ENCODE measurements at places on chromosomes 6 and 20. TPM values are rescaled to one million over a fixed set of nuclear protein-coding genes. Genes with fewer than 3 reads are reported as not detected.

- H3K27ac ChIP-seq: peak overlapping the region; percentile 19
- H3K36me3 ChIP-seq: peaks cover 8% of the 10 kb centered on the region
- peaks cover 28% of the 10 kb centered on the region for H3K4me1 ChIP-seq
- H3K27me3 ChIP-seq: no peaks in the 10 kb centered on the region
These were observed 21.1 kb downstream of the RTN4IP1 start for GRCh38 chr6:106608080-106608668.

DNA sequence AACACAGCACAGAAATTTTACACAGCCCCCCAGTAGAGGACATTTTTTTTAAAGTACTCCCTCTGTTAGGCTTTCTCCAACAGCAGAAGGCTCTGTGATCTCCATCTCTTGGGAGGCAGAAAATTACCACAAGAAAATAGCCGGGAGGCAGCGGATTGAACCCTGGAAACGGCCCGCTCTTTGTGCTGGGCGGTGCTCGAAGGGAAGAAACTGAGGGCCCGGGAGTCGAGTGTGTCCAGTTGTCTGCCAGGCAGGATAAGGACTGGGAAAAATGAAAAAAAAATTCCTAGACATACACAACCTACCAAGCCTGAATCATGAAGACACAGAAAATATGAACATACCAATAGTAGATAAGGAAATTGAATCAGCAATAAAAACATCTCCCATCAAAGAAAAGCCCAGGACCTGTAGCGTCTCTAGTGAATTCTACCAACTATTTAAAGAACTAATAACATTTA is 31.5 kb downstream of the POM121L2 start:
- peak overlapping the region; percentile 48 for H3K27ac ChIP-seq
- no peaks in the 10 kb centered on the region for H3K4me1 ChIP-seq
- H3K27me3 ChIP-seq: peaks cover 77% of the 10 kb centered on the region
- H3K4me3 ChIP-seq: no peak overlapping the region
- peaks cover 32% of the 10 kb centered on the region for H3K36me3 ChIP-seq
- DNase-seq: no peak

- peaks cover 3% of the 10 kb centered on the region for H3K4me1 ChIP-seq
- H3K27ac ChIP-seq: no peak overlapping the region
- peaks cover 46% of the 10 kb centered on the region for H3K27me3 ChIP-seq
- H3K4me3 ChIP-seq: no peak overlapping the region
- H3K36me3 ChIP-seq: no peaks in the 10 kb centered on the region
These were observed 97.3 kb downstream of the MDGA1 start for GRCh38 chr6:37600312-37600916.

The GNAS-AS1 gene
- polyA plus RNA-seq: not detected

GRCh38 chr6:105609375-105609991 is 206.6 kb upstream of the PREP start:
- H3K27me3 ChIP-seq: peaks cover 10% of the 10 kb centered on the region
- no peaks in the 10 kb centered on the region for H3K4me1 ChIP-seq
- no peak overlapping the region for H3K4me3 ChIP-seq
- no peak overlapping the region for H3K27ac ChIP-seq
- DNase-seq: no peak
